ENCODE measurements at places on chromosomes 2 and 18.

GRCh38 chr2:30503695-30504052, 56.6 kb downstream of the LCLAT1 start:
- no peak for DNase-seq

GRCh38 chr2:236646441-236646840, 76.8 kb downstream of the ACKR3 start:
- no peak for DNase-seq

DNA sequence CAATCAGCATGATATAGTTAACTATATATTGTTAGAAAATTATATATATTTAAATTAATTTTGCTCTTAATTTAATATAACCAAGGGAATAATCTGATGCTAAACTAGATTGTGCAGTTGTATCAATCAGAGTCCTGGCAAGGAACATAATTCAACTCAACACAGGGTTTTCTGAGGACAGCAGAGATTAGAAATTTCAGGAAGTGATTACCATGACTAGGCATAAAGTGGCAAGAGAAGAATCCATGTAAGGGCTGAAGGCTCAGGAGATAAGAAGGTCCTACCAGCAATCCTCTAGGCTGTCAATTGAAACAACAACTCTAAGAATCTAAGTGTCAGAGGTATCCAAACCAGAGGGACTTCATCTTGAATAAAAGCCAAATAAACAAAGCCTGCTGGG, 807.8 kb downstream of the DSC3 start:
- DNase-seq: no peak

GRCh38 chr2:25330273-25330672, 11.5 kb downstream of the DNMT3A start:
- DNase-seq: no peak

GRCh38 chr2:59804732-59805131, 748.7 kb downstream of the BCL11A start:
- DNase-seq: peak; percentile 89

GRCh38 chr2:182078988-182079602, 93.4 kb downstream of the PPP1R1C start:
- DNase-seq: no peak

DNA sequence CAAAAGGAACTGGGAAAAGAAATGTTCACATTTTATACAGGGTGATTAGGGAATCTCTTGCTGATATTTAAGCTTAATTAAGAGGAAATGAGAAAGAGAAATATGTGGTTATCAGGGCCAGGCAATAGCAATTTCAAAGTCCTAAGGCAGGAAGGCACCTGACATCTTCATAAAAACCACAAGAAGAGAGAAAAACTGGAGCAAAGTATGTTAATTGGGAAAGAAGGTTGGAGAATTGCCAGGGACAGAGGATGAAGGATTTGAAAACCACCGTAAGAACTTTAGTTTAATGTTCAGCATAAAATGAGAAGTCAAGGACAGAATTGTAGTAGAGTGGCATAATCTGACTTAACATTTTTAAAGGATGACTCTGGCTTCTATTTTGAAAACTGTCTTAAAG, 691.8 kb upstream of the NRXN1 start:
- no peak for DNase-seq
